ENCODE measurements at places on chromosomes 5 and 9.

DNA sequence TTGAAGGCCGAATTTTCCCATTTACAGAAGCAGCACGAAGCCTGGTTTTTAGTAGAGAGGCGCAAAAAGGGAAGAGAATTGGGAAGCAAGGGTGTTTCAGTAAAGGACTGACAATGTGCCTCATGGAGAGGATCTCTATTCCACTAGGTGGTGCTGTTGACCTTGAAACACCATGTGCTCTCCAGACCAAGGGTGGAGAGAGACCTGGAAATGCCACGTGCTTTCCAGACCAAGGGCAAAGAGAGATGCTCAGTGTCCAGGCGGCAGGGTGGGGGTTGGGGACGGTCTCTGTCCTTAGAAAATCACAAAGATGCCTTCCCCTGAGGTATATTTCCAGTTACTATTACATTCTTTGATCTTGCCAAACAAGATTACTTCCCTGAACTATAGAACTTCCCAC is 425.3 kb downstream of the CSNK1G3 start:
- no peak for DNase-seq

DNA sequence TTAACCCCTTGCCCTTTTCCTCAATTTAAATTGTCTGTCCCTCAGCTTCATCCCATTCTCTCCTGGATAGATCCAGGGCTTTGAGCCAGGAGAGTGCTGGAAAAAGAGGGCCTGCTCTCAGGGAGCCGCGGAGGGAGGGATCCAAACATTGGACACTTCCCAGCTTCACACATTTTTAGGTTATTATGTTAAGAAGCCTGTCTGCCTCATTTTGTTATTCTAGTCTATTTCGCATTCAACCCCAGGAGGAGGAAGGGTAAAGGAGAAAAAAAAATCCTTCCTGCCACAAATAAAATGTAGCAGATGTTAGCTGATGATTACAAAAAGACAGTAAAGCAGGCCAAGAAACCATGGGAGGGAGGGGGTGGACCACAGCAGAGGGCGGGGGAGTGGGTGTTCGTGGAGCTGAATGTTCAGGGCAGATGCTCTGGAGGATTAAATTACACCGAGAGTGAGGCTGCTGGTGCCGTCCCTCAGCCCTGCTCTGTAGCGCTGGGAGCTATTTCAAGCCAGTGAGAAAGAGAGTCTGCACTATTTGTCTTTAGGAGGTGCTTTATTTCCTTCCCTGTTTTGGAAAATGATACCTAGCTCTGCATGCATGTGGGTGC is 60.6 kb upstream of the ZFR start:
- peak; percentile 2 for DNase-seq

- DNase-seq = no peak
Measured at GRCh38 chr9:92353051-92353450, 27.3 kb downstream of the CENPP start.

DNA sequence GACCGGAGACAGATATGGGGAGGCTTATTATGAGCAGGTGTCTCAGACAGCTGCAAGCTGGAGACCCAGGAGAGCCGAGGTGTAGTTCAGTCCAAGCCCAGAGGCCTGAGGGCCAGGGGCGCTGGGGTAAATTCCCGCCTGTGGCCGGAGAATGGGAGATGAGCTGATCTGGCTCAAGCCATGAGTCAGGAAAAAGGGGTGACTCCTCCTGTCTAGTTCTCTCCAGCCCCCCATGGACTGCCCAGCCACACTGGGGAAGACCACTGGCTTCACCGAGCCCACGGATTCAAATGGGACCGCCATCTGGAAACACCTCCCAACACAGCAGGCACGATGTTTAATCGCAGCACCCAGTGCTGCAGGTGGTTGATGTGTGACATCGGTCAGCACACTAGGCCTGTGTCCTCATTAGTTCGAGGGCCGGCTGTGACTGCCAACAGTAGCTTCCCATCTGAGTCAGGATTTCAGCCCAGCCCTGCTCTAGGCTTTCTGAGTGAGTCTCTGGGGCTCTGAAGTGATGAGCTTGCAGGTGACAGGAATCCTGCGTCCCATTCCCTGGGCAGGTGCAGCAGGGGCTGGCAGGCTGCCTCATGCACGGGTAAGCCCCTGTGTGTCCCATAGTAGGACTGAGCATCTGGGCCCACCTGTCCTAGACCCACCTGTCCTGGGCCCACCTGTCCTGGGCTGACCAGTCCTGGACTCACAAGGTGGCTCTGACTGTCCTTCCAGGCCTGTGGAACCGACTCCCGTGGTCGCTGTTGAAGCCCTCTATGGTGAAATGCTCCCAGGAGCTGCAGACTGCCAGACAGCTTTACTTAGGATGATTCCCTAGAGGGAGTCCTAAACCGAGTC is 49.7 kb downstream of the AHRR start:
- DNase-seq = no peak

DNA sequence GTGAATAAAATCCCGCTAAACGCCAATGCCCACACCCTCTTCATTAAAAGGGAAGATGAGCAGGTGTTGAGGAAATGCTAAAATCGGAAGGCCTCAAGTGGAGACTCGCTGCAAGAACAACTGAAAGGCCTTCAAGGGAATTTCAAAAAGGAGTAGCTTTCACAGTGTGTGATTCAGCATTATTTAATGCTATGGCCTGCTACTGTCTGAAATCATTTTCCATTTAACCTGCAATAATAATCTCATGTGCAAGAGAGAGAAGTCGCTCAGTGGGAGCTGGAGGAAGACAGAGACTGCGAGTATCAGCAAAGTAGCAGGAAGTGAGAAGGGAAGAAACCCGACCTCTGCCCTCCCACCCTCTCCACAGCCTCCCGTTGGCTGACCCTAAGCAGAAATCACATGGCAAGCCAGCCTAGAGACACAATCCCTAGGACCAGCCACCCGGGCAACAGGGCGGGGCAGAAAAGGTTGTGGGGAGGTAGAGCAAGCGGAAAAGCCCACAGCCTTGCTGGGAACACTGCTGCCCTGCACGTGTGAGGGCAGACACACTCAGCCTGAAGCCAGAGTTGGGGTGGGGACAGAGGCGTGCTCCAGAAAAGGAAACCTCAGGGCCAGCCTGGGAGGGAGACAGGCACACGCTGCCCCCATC is 39.9 kb upstream of the CTSL start:
- no peak for DNase-seq

- no peak for DNase-seq
Measured at GRCh38 chr9:138060881-138061280, 183.3 kb downstream of the CACNA1B start.

DNA sequence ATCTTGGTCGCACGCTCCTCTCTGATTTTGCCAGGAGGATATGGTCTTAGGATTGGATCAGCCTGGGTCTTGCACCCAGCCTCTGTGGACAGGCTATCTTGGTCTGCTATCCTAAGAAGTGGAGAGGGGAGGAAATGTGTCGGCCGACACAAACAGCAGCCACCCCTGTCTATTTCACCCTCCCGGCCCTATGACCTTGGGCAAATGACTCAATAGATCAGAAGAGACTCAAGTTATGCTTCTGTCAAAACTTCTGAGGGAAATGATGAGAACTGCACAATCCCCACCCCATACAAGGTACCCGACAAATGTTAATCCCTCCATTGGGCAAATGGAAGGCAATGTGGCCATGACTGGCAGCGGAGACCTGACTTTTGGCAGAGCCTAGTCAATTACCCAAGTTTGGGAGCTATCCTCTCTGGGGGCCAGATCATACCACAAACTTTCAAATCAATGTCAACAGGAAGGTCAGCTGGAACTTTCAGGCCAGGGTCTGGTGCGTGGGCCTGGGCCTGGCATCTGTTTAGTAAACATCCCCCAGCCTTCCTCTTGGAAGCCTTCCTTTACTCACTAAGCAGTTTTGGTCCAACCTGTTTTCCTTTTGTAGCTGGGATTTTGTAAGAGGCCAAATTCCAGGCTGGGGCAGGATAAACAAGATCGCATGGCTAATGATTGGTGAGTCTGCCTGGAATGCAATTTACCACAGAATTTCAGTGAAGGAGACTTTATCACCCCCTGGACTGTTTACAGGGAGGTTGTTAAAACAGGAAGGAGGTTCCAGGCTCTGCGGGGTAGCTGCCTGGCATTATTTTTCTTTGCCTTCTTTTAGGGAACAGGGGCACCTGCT is 64.2 kb upstream of the CPEB4 start:
- DNase-seq = no peak

Data from CD4-positive, alpha-beta T cell treated with Interleukin-21 for 1 hour (primary cell).